GM23248 (cell line): ENCODE measurements at places on chromosomes 4 and X. TPM values are rescaled to one million over a fixed set of nuclear protein-coding genes. Genes with fewer than 3 reads are reported as not detected.

DNA sequence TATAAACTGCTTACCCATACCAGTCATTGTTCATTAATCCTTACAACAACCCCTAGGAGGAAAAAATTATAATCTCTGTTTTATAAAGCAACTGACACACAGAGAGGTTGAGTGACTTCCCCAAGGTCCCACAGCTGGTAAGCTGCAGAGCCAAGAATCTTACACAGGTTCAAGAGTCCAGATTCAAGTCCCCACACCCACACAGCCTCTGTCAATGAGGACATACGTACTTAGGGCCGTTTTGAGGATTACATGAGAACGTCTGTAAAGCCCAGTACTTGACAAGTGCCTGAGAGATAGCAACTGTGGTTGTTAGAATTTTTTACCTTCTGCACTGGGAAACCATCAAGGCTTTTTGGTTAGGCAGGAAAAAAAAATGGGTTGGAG is 556 bp upstream of the SLC25A43 start:
- DNase-seq = peak; percentile 36

DNA sequence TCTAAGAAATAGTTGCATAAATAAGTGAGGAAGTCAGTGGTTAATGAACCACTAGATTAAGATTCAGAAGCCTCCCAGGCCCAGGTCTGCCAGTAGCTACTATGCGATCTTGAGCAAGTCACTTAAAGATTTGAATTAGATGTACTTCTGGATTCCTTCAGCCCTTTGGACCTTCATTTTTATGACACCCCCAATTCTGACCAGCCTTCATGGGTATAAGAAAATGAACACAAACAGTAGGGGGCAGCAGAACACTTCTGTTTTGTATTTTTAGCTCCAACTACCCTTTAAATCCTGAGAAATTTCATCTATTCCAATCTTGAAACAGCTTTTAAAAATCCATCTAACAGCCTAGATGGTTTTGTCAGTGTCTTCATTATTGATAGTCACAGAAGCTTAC is 19.0 kb downstream of the TMEM47 start:
- DNase-seq = peak; percentile 44

GRCh38 chr4:169601016-169601771 is 11.2 kb downstream of the NEK1 start:
- DNase-seq = no peak

- no peak for DNase-seq
Observed at GRCh38 chr4:105544520-105545286, 7.7 kb upstream of the ARHGEF38 start.

The ITM2A gene
- not detected in 2 replicates for total RNA-seq

The PNMA6F gene
- not detected in 2 replicates for total RNA-seq

The F11 gene
- not detected in 2 replicates for total RNA-seq

GRCh38 chrX:5236096-5236495 is 992.6 kb downstream of the NLGN4X start:
- DNase-seq = no peak

DNA sequence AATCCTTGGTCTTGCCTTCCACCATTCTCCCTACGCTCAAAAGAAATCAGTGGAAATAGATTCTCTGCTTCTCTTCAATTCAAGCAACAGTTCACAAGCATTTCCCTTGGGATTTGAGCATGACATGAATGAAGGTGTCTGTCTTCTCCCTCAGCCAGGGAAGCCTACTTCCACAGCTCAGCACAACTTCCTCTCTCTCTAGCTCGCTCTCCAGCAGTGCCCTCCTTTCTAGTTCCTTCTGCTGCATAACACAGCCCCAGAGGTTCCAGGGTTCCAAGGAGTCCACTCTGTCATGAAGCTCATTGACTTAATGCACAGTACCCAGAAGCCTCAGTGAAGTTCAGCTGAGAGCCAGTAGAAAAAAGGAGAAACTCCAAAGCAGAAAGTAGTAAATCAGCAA is 81.3 kb downstream of the PLS3 start:
- no peak for DNase-seq

GRCh38 chr4:137312257-137312656 is 220.0 kb downstream of the PCDH18 start:
- DNase-seq = peak; percentile 58

DNA sequence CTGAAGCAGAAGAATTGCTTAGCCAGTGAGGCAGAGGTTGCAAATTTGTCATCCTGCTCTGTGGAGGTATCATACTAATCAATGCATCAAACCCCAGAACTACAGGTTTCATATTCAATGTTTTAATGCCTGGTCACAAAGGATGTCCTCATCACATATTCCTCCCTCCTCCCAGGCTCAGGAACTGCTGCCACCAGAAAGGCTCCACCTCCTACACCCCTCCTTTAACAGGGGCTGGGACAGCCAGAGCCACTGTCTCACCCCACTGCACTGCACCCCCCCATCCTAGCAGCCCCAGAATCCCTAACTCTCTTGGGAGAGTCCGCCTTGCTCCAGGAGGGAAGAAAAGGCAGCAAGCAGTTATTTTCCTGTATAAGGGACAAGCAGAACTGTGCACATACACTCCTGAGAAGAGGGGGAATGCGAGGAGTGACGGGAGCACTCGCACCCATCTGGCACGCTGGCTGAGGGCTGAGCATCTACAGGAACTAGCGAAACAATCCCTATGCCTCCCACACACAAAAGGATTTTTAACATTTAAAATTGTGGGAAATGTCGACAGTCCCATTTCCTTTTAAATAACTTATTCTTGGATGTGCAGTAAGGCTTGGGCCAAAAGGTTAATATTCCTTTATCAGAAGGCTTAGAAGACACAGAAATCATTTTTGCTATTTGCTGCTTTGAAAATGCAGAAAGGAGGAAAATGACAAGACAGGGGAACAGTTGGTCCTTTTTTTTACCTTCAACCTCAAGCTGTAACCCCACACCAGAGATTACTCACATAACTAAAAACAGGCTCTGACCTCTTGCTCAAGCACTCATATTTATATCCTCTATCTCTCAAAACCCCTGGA is 27.8 kb downstream of the CD99L2 start:
- DNase-seq = no peak

DNA sequence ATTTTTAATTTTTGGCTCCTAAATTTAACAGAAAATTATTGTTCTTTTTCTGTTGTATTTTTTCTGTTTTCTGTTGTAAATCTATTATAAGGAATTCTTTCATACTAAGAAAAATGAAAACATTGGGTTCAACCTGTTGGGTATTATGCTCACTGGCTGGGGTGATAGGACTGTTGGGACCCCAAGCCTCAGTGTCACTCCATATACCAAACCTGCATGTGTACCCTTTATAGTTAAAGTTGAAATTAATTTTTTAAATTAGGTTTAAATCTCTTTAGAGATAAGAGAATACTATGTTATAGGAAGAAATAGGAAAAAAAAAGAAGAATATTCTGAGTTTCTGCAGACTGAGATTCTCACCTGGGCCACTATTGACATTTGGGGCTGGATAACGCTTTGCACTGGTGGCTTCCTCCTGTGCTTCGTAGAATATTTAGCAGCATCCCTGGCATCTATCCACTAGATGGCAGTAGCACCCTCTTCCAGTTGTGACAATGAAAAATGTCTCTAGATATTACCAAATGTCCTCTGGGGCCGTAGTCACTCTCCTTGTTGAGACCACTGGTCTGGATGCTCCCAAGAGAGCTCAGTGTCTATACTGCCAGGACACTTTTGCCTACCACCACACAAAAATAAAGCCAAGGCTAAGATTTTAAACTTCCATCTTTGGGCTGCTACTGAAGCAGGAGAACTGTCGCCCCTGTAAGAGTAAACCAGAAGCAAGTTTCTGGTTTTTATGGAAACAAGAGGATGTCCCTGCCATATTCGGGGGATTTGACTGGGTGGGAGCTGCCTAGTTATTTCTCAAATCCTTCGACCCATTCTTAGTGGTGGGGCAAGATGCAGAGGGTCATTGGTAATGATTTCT is 22.4 kb upstream of the CLTRN start:
- DNase-seq = peak; percentile 63

The DLG3 gene
- total RNA-seq = 1.9 TPM in 2 replicates

DNA sequence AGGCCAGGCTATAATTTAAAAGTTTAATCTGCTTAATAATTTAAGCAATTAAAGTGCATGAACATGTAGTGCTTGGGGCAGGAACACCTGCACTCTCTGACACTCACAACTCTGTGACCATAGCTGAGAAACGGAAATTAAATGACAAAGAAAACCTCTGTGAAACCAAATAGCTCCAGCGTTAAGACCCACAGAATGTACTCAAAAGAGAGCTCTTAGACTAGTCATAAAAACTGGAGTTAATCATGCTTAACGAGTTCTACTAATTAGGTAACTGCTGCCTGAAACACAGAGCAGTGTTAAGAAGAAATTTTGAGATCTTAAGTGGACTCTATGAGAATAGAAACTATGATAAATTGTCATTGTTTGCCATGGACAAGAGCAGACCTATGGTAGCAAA is 174.4 kb upstream of the SPIN4 start:
- DNase-seq = no peak

GRCh38 chrX:42128587-42128986 is 205.2 kb upstream of the CASK start:
- DNase-seq = no peak

The AMBN gene
- not detected in 2 replicates for total RNA-seq

The ZCCHC18 gene
- 1.4 TPM in 1 of 2 replicates, not detected in the other for total RNA-seq

The FAM9C gene
- total RNA-seq = not detected in 2 replicates

The EDA2R gene
- total RNA-seq = 14.3 and 17.6 TPM in 2 replicates

The FAM47A gene
- not detected in 2 replicates for total RNA-seq

DNA sequence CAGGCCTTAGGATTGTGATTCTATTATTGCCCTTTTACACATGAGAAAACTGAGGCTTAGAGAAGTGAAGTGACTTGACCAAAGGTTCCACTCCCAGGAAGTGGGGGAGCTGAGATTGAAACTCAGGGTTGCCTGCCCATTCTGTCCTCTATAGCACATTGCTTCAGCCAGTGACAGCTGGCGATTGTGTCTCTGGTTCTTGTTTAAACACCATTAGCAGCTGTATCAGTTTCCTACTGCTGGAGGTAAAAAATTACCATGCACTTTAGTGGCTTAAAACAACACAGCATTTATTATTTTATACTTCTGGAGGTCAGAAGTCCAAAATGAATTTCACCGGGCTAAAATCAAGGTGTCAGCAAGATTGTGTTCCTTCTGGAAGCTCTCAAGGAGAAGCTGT is 205.8 kb upstream of the MAMLD1 start:
- DNase-seq = no peak

DNA sequence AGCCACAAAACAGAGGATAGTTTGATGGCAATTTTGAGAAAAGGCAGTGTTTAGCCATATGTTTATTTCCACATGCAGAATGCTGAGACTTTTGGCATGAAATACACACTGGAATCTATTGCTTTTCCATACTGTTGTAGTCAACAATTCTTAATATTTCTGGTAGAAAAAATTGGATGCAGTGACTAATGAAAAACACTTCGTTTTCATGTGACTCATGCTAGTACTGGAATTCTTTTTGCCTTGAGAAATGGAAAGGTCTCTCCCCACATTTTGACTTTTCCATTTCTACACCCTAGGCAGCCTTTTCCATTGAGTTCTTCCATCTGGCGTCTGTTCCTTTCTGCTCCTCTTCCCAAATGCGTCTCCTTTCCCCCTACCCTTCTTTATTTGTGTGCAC is 425.2 kb upstream of the FTHL17 start:
- DNase-seq = peak; percentile 56

DNA sequence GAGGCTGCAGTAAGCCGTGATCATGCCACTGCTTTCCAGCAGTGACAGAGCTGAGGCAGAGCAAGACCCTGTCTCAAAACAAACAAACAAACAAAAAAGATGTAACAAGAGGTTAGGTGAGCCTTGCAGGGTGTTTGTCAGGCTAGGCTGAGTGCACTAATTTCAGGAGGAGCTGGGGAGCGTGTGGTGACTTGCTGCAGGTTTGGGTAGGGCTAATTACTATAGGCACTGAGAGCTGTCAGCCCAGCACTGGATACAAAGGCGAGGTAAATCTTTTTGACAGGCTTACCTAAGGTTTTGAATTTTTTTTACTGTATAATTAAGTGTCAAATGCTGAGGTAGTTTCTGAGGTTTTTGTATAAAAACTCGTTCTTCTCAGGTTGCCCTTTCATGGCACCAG is 29.8 kb upstream of the SH3D19 start:
- no peak for DNase-seq

- DNase-seq = peak; percentile 87
Observed at GRCh38 chr4:124334119-124334518, 378.4 kb downstream of the ANKRD50 start.

DNA sequence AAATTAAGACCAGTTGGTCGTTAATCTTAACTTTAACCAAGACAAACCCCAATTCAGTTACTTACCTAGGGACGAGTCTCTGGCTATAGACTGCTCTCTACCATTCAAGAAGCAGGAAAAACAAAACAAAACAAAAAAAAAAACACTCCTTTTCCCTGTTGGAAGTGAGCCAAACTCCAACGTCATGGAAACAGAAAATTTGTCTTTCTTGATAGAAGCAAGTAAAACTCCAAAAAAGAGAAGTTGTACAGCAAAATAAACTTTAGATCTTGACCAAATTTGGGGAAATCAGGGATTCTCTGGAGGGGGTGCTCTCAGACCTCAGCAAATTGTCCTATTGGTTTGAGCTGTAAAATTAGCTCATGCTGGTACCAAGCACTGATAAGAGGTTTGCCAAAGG is 3.7 kb downstream of the CNGA1 start:
- DNase-seq = no peak

DNA sequence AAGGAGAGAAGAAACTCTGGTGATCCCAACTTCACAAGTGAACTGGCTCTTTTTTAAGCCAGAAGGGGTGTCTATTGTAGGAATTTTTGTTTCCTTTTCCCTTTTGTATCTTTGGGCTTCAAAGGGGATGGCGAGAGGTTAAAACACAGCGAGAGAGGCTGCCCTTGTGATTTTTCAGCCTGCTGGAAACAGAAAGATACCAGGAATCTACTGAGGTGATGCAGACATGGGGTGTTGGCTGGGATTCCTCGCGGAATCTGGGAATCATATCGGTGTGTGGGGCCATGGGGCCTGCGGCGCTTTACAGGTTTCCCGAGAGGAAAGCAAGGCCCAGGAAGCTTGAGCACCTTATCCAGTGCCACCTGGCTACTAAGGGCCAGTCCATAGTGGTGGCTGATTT is 99.4 kb upstream of the STX18 start:
- no peak for DNase-seq

DNA sequence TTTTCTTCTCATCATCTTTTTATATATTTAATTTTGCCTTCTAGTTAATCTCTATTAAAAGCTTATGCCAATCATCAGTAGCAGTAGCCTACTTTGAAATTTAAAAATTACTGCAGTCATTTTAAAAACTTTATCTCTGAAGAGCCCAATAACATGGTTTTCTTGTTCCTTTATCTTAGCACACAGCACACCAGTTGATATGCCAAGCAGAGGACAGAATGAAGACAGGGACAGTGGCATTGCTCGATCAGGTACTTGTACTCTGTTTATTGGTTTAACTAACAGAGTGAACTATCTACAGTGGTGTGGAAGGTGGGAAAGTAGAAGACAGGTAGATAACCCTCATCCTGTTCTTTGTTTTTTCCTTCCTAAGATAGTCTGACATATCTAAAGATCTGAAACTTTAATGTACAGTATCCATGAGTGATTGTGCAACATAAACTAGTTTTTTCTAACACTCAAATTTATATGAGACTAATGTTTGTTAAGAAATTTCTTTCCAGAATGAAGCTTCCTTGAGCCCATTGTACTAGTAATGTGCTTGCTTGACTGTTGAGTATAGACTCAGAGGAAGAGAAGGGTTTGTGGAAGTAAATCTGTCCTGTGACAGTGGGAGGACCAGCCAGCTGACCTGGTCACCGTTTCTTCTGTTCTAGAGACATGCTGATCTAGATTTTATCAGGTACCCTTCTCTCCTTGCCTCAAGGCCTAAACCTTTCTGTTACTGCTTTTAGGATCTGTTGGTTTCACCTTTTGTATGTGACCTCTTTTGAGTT is 66.6 kb downstream of the FNIP2 start:
- DNase-seq = no peak

The MAGEC2 gene
- total RNA-seq = not detected in 2 replicates

- no peak for DNase-seq
Observed at GRCh38 chrX:76029385-76029784, 143.5 kb upstream of the PBDC1 start.
